ENCODE measurements at places on chromosomes 4 and X.

DNA sequence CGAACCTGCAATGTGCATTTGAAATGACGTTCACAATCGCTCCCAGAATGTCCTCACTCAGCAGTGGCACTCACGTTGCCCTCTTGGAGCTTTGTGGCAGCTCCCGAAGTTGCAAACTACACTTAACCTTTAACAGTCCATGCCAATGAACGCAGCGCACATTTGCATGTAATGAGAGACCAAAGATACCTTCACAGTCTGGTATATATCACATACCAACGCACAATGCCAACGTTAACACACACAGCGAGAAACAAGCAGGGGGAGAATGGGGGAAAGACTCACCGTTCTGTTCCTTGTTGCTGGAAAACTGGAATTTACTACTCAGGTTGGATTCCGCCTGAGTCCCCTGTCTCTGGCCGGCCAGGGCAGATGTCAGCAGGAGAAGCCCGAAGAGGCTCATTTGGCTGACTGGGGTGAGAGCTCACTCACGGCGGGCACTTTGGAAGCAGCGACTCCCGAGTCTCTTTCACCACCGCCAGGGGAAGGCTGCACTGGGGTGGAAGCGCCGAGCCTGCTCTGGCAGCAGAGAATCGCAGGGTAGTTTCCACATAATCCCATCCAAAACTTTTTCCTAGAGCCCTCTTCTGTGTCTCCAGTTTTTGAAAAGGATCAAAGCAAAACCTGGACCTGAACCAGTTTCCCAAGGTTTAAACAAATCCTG lies 966 bp downstream of the PDGFC start:
- DNase-seq = peak; percentile 79

DNA sequence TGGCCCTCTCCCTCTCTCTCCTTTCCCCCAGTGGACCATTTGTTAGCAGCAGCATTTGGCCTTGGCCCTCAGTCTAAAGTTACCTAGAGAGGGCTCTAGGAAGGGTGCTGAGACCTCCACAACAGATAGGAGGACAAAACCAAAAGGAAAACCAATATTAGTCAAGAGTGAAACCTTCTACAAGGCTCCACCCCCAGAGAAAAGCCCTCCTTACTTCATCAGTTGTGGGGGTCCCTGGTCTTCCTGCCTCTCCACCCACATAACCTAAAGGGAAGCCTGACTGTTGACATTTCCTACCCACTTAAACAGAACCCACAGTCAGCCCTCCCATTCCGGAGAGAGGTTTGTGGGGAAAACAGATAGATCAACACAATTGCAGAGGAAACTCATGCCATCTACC lies 4.7 kb upstream of the CD40LG start:
- DNase-seq = no peak

DNA sequence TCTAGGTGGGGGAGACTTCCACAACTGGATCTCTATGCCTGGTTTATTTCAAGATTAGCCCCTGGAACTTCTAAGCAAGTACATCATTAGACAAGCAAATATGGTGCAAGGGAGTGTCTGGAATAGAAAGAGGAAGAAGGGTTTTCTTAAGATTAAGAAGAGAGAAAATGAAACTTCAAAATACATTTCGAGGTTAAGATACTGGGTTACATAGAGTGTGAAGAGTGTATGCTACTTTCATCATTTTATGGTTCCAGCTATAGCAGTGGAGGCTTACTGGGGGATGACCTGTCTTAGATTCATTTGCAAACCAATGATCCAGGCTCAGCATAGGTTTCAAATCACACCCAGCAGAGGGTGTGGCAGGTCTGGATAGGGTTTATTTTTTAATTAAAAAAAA lies 144.4 kb upstream of the GATB start:
- no peak for DNase-seq

- DNase-seq = no peak
These were observed 15.2 kb upstream of the MAP9 start for GRCh38 chr4:155391932-155392331.

GRCh38 chrX:94908648-94909047 lies 1234.6 kb downstream of the FAM133A start:
- no peak for DNase-seq

DNA sequence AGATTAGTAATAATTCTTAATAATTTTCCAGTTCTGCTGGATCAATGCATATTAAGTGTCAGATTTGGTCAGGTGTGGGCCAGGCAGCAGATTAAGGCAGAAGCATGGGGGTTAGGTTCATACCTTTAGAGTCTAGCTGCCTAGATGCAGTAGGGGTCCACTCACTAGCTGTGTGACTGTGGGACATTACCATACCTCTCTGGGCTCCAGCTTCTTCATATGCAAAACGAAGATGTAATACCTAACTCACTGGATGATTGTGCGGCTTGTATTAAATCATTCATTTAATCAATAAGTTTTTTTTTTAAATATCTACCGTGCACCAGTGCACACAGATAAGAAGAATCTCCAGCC lies 1.4 kb downstream of the ANXA3 start:
- no peak for DNase-seq

- DNase-seq = no peak
These were observed 215.5 kb downstream of the HHIP start for GRCh38 chr4:144861471-144861870.

DNA sequence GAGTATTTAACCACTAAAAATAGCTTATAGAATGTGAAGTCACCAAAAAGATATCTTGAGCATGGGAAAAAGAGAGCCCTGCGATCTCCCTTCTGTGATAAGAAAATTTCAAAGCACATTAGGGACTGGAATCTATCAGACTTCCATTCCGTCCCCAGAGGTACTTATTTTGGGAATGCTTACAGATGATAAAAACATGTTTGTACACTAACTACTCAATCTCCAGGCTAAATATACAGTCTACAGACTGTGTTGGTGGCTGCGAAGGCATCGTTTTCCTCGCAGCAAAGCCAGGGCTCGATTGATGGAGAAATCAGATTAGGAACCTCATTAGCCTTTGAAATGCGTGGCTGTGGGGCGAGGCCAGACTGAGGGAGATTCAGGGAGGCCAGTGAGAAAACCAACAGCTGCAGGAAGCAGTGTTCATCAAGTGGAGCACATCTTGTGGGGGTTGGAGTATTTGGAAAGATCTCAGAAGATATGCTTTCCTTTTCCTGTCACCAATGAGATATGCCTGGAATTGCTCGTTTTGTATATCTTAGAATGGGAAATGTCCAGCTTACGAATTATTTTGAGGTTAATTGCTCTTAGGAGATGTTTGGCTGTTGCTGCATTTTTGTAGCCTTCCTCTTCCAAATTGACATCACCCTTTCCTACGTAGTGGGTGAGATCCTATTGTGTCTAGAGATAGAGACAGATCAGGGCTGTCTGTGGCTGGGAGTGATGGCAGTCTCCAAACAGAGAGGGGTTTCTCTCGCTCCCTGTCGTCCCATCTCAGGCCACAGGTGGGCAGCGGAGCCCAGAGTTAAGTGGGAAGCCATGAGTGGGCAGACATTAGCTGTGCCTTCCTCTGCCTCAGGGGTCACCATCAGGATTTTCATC lies 224.9 kb upstream of the FAT1 start:
- peak; percentile 74 for DNase-seq

DNA sequence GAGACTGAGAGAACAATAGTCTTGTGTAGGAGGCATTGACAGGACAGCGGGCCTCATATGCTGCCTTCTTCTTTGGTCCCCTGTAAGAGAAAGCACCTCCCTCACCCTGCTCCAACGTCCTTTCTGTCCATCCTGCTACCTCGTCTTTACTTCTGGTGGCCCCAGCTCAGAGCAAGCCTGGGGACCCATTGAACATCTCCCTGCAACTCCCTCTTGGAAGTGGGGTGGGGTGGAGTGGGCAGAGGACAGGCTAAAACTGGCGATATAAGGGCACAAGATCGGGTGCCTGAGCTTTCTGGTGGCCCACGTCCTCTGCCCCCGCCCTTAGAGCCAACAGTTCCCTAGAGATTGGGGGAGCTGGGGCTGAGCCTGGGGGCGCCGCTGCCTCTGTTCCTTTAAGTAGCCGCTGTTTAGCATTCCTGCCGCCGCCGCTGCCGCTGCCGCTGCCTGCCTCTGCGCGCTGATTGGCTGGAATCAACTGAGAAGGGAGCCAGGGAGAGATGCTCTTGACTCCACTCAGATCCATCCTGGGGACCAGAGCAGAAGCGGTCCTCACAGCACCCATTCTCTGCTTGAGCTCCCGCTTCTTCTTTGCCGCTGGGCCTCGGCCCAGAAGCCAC lies at the start of gene DLG3:
Gene DLG3, plus strand, starts transcription at position 510 of the 620 bp plus-strand sequence. CDS start 367 bp downstream, outside the sequence.
- DNase-seq = peak; percentile 74

DNA sequence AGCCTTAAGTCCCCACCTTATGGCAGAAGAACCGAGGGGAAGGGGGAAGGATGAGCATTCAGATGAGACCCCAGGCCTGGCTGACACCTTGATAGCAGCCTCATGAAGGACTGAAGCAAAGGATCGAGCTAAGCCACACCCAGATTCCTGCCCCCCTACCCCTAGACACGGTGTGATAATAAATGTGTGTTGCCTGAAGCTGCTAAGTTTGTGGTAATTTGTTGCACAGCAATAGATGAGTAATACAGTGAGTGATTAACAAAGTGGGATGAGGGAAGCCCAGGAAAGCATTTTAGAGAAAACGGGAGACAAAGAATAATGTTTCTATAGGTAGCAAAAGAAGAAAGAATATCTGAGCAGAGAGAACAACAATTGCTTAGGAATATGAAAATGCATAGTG lies 404.2 kb downstream of the MID1IP1 start:
- no peak for DNase-seq
